ENCODE measurements at places on chromosomes 3 and 15. TPM values are rescaled to one million over a fixed set of nuclear protein-coding genes. Genes with fewer than 3 reads are reported as not detected.

Gene CX3CR1
- not detected for total RNA-seq

Gene UACA
- 38.9 TPM for total RNA-seq

Gene CCRL2
- total RNA-seq = 3.7 TPM

Gene SUSD5
- total RNA-seq = 18.2 TPM

Gene TEX9
- total RNA-seq = 1.2 TPM

DNA sequence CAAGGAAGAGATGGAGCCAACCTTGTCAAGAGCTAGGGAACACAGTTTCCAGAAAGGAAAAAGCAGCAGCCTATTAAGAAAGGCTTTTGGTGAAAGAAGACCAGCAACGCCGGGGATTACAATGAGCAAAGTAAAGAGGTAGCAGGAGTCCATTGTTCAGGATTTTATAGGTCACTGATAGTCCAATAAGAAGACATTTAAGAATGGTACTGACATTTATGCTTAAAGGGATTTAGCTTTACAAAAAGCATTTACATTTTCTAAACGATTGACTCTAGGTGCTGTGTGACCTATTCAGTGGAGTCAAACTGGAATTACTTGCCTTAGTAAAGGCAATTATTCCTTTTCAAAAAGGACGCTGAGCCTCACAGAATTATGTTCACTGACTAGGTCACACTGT, 40.8 kb downstream of the CSNK1G1 start:
- no peak for DNase-seq

- DNase-seq = no peak
These were observed 51.8 kb downstream of the RNF111 start for GRCh38 chr15:59039225-59039624.

DNA sequence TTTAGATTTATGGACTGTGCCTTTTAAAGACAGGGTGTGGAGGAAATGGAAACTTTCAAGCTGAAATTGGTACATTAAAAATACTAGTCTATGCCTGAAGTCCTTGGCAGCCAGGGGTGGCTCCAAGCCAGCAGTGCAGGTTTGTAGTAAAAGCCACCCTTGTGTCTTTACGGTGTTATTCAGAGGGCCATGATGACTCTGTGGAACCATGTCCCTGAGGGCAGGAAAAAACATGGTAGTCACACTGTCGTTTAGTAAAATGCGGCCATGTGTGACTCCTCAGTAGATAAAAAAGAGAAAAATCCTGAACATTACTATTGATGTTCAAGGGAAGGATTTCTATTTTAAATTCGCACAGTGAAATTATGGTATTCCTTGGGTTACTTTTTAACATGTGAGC, 2.7 kb downstream of the FAN1 start:
- DNase-seq = no peak

DNA sequence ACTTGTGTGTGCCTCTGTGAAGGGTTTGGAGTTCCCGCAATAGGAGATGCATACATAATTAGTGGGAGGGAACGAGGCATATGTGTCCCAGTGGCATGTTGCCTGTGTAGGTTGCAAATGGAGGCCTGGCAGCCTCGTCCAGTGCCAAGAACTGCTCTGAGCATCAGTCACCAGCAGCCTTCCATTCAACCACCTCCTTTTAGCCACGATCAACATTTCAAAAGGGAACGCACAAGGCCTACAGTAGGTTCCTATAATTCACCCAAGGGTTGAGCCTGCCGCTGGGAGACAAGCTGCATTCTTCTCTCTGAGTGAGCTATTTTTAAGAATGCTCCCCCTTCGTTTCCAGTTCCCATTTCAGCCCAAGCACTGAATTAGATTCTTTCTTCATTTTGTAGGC, 78.8 kb upstream of the CTNNB1 start:
- no peak for DNase-seq

GRCh38 chr3:142027300-142027699, 122.0 kb downstream of the TFDP2 start:
- DNase-seq = no peak

- DNase-seq = no peak
These were observed 10.0 kb upstream of the SLC22A13 start for GRCh38 chr3:38255627-38256026.

DNA sequence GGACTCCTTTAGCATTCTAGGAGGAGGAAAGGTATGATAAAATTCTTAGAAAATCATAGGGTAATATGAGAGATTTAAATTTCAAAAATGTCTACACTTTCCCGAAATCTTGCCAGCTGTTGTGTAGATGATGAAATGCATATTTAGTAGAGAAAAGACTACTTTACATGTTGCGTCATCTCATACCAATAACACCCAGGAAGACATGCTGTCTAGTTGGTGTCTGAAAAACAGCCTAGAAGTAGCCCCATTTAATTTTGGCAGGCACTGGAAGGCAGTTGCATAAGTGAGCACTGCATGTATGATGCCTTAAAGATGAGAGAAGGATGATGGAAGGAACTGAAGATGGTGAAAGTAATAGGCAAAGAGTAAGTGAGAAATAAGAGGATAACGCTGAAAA, 310.5 kb upstream of the TPM1 start:
- DNase-seq = no peak

- peak; percentile 48 for DNase-seq
These were observed 136.7 kb downstream of the SMAD6 start for GRCh38 chr15:66838671-66839239.

GRCh38 chr15:94411285-94411684, 179.9 kb downstream of the MCTP2 start:
- DNase-seq = no peak

- DNase-seq = no peak
These were observed 536 bp downstream of the ATP10A start for GRCh38 chr15:25862472-25863110.

- DNase-seq = no peak
These were observed 359.3 kb downstream of the GABRG3 start for GRCh38 chr15:27330326-27330725.
